GM12878 (cell line): ENCODE measurements at places on chromosomes 7 and 10.
A peak's percentile ranks its signal among the peaks of the same experiment; 100 is the strongest.

DNA sequence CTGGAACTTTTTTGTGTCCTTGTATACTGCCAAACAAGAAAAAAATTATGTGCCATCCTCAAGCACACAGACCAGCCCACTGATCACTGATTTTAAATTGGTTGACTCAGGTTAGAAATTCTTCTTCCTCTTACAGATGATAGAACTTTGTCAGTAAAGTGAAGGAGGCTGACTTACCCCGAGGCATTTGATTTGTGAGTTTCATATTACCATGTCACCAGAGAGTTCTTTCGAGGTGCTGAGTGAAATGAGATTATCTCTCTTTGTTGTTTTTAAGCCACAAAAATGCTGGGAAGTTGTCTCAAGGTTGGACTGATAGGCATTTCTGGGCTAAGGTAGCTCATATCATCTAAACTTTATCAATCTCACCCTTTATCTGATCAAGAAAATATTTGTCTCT lies 78.8 kb upstream of the FAM180A start:
- no peak for DNase-seq

- no peak for DNase-seq
These were observed 89.9 kb downstream of the CARD11 start for GRCh38 chr7:2953588-2954407.

- DNase-seq = no peak
These were observed 116.1 kb upstream of the PALS2 start for GRCh38 chr7:24457219-24457558.

DNA sequence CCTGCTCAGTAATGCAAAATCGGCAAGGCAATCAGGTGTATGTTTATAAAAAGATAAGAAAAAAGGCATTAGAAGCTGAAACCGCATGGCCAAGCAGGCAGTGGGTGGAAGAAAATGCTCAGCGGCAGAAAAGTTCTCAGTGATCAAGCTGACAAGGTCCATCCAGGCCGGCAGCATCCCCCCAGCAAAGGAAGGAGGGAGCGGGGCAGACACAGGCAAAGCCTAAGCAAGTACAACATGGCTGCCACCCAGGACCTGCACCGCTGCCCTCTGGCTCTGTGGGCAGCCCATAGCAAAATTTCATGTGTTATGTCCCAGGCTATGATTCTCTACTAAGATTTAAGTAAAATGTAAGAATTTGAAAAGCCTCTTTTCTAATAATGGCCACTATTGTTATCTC lies 45.4 kb downstream of the MRPS24 start:
- DNase-seq = no peak

- DNase-seq = no peak
These were observed 115.8 kb downstream of the ATE1 start for GRCh38 chr10:121812031-121812430.

DNA sequence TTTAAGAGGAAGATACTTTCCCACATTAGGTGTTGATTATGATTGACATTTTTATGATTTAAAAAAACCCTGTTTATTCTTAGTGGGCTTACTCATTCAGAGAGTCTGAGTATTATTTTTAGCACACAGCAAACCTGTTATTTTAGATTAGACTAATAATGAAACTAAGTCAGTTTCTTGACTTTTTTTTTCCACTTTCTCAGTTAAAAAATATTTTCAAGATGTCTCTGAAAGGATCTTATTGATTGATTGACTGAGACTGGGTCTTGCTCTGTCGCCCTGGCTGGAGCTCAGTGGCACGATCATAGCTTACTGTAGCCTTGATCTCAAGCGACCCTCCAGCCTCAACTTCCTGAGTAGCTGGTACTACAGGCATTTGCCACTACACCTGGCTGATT lies 20.4 kb upstream of the INPP5F start:
- DNase-seq = peak; percentile 76

- no peak for DNase-seq
These were observed 278.8 kb downstream of the CACNA2D1 start for GRCh38 chr7:82164813-82165212.

DNA sequence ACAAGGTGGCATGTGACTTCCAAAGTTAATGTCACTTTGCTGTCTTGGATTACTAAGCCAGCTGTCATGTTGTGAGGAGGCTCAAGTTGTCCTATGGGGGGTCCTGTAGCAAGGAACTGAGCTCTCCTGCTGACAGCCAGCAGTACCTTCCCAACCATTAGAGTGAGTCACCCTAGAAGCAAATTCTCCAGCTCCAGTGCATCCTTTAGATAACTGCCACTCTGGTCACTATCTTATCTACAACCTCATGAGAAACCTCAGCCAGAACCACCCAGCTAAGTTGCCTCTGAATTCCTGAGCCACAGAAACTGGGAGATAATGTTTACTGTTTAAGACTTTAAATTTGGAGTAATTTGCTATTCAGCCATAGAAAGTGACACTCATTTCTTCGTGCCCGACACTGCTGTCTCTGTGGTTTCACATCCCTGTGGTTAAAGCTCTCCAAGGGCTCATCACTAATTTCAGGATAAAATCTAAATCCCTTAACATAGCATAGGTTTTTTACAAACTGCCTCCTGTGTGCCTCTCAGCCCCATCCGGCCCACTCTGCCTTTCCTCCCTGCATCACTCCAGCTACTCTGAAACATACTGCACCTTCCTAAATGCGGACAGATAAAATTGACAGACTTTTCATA lies 83.5 kb downstream of the PRR15 start:
- DNase-seq = no peak

GRCh38 chr10:21744223-21744622 lies 210.2 kb downstream of the MLLT10 start:
- DNase-seq = no peak

DNA sequence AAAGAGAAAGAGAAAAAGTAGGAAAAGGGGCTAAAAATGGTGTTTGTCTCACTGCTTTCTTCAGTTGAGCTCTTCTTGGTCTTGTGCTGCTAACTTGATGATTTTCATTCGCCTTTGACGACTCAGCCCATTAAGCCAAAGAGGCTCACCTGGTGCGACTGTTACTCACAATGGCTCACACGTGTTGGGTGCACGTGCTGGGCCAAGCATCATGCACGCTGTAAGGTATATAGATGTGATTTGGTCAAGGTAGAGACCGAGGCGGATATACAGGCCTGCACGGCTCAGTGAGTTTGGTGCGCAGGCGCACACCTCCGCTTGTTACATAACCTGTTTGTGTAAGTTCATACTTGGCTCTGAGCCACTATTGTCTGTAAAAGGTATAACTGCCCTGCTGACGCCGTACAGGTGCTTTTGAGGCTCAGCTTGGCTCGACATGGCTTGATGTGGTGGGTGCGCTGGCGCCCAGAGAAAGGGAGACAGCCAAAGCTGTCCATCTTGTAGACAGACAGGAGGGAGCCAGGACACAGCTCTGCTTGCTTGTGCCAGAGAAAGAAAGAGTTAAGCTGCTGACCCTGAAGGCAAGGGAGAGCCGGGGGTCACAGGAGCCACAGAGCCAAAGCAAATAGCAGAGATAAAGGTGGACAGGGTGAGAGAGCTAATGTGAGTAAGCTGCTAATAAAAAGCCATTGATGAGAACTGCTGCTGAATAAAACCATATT lies 33.6 kb downstream of the ANKRD16 start:
- DNase-seq = no peak

GRCh38 chr7:54769203-54769602 lies 10.2 kb upstream of the SEC61G start:
- no peak for DNase-seq

GRCh38 chr10:89692416-89692815 lies 9.0 kb upstream of the KIF20B start:
- no peak for DNase-seq

GRCh38 chr10:115882021-115882420 lies 391.0 kb downstream of the GFRA1 start:
- no peak for DNase-seq

GRCh38 chr7:131034166-131034881 lies 293.4 kb upstream of the MKLN1 start:
- DNase-seq = no peak

DNA sequence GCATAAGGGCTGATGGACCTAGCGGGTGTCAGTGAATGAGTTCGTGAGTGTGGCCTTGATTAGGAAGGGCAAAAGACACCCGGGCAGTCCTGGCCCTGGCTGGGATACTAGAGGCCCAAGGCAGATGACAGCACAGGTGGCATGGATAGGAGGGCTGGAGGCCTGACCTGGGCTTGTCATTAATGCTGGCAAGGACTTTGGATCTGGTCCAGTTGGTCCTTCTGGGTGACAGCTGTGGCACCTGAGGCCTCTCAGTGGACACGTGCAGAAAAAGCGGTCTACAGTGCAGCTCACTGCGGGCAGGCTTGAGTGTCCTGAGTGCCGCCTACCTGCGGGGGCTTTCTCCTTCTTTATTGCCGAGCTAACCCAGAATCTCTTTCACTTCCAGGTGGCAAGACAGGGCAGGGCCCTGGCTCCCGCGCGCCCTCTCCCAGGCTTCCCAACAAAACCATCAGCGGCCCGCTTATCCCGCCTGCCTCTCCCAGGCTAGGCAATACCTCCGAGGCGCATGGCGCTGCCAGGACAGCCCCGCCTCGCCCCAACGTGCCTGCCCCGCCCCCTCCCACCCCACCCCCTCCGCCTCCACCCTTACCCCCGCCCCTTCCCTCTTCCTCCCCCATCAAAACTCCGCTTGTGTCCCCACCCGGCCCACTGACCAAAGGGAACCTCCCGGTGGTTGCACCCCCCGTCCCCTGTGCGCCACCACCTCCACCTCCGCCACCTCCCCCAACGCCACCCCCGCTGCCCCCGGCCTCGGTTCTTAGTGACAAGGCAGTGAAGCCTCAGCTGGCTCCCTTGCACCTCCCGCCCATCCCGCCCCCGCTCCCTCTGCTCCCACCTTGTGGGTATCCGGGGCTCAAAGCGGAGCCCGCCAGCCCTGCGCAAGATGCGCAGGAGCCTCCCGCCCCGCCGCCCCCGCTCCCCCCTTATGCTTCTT lies 77.4 kb downstream of the WIPF3 start:
- no peak for DNase-seq

DNA sequence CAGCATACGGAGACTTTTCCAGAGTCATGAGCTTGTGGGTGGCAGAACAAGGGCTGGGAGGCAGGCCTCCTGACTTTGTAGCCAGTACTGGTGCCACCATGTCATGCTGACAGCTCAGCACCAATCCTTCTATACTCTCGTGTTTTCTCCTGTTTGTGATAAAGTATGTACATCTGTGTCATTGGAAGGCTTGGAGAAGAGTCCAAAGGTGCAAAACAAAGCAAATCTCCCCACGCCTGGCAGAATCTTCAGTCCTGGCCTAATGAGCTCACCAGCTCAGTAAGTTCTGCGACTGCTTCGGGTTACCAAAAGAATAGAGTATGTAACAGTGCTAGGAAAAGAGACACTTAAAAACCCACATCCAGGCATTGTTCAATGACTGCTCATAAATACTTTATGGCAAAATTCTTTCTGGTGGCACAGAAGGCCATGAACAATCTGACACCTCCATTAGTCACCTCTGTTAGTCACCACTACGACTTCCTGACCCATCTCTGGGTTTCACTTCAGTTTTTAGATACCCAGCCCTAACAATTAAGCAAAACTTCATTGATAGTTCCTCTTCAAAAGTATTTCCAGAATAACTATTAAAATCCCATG lies 24.5 kb downstream of the STEAP1 start:
- peak; percentile 65 for DNase-seq

GRCh38 chr10:63829020-63829419 lies 307.8 kb downstream of the REEP3 start:
- no peak for DNase-seq

- no peak for DNase-seq
These were observed 920.8 kb upstream of the ZNF722 start for GRCh38 chr7:63077841-63078240.

DNA sequence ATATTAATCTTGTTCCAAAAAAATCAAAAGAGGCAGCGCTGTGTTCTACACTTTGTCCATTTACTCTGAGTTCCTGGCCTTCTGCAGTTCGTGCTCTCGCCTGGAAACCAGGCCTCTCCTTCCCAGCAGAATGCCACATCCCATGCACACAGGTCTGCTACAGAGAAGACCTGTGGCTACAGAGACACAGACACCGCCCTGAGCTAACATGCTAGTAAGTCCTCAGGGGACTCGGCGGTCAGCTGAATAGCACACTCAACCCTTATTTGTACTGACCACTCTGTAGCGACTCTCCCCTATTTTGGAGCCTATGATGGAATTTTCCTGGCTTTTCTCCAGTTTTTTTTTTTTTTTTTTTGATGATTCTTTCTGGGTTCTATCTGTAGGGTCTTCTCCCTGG lies 12.8 kb downstream of the CREB3L2 start:
- DNase-seq = no peak

- no peak for DNase-seq
These were observed 63.8 kb upstream of the EBF3 start for GRCh38 chr10:130027716-130028464.

GRCh38 chr10:30915146-30915545 lies 116.5 kb downstream of the ZNF438 start:
- no peak for DNase-seq

DNA sequence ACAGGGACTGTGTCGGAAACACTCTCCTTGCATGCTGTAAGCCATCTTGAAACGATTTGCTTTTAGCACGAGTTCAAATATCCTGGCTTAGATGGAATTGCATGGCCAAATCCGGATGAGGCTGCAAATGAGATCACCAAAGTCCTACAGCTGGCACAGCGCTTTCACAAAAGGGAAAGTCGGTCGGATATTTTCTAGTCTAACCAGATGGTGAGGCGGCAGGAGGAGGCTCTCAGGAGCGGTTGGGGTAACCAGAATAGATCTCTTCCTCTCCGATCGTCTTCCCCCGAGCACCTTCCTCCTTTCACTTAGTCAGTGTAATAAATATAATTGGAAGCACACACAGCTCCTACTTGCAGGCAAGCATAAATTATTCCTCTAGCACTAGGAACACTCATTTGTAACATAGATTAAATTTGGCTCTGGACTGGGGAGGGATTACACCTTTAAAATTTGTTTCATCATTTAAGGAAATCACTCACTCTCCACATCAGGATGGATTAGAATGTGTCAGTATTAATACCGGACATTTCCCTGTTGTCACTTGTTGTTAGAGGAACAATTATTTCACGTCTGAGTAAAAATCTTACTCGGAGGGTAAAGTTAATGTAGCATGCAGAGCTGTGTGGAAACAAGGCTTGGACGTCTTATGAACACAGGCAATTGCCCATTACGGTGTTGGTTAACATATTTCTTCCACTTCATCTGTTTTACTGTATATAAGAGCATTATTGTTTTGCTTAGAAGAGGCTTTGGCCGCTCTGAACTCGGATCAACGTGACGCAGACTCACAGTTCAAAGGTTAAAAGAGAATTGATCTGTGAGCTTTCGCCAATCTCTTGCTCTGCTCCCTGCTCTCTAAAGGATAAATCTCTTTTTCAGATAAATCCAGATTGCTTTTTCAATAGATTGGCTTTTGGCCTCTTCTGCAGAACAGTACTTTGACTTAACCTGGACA lies 857.9 kb downstream of the TYW1 start:
- no peak for DNase-seq

DNA sequence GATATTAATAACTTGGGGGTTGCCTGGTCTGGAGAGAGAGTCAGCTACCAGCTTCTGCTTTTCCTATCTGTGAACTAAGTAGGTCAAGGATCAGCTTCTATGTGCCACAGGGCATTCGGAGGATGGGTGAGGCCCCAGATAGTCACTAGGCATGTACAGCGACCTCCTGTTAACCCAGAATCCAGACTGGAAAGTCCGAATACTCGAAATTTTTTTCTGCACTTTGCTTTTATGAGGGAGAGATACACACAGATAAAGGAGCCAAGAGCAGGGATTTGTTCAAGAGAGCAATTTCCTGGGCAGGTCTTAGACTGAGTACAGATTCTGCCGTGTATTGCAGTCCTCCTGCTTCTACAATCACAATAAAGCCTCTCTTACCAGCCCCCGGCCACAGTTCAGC lies 54.2 kb downstream of the EMX2 start:
- no peak for DNase-seq

GRCh38 chr7:34603711-34604444 lies 54.1 kb upstream of the NPSR1 start:
- DNase-seq = no peak
